ENCODE measurements at places on chromosomes 5 and 9.

DNA sequence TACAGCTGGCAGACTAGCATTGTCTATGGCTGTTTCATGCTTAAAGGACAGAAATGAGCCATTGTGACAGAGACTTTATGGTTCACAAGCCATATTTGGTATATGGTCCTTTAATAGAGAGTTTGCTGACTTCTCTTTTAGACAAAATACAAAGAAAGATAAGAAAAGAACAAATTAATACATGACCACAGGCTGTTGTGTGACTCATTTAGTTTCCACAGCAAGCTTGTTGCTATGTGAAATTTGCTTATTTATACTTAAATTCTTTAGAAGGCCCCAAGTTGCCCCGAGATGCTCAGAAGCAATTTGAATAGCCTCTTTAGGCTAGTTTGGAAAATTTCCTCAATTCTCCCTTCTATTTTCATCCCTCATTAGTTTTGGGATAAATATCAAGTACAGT is 315.3 kb upstream of the RPS23 start:
- no peak for DNase-seq

GRCh38 chr5:58987193-58987592 is 404.3 kb downstream of the RAB3C start:
- no peak for DNase-seq

- DNase-seq: no peak
Observed at GRCh38 chr9:13726746-13727145, 447.3 kb upstream of the MPDZ start.

GRCh38 chr9:76369583-76369982 is 24.6 kb downstream of the RFK start:
- DNase-seq: no peak

DNA sequence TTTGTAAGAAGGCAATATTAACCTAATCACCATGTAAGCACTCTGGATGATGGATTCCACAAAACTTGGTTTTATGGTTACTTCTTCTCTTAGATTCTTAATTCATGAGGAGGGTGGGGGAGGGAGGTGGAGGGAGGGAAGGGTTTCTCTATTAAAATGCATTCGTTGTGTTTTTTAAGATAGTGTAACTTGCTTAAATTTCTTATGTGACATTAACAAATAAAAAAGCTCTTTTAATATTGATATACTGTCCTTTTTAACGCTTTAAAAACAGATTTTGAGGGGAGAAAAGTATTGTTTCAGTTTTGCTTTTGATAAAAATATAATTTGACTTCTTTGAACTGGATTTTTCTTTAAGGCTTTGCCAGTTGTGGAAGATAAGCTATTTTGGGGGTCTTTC is 59.8 kb downstream of the LMNB1 start:
- no peak for DNase-seq

- no peak for DNase-seq
Observed at GRCh38 chr9:95771556-95772246, 103.8 kb upstream of the ERCC6L2 start.

DNA sequence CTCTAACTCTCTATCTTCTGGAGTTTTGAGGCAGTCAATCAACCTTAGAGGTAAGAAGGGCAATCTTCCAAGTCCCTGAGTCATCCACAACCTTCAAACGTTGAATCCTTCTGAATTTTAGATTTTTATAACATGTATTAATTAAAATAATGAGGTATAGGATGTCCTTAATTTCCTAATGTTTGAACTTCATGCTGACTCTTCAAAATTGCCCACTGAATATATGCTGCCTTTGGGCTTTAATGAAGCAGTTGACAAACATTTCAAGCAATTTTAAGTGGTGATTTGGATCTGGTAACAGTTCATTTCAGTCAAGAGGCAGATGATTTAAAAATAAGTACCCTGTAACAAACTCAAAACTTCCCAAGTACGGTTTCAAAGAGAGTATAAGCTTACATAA is 26.0 kb downstream of the ERP44 start:
- no peak for DNase-seq

GRCh38 chr5:79420248-79420647 is 93.7 kb downstream of the HOMER1 start:
- no peak for DNase-seq

DNA sequence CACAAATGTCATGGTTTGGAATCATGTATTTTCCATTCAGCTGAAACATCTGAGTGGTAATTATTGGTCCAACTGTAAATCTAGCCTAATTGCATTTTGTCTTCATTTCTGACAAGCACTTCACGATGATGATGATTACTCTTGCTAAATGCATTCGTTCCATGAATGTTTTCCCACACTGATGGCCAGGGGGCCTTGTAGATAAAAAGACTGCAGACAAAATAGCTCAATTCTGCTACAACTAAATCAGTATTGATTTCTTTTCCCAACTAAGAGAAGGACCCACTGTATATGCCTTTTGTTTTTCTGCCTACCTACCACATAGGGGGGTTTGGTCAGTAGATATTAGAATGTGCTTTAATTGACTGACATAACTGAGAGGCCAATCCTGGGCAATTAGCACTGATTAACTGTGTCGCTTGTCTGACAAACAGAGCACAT is 1351.3 kb upstream of the NUDT12 start:
- no peak for DNase-seq

GRCh38 chr5:66570201-66570600 is 26.0 kb upstream of the MAST4 start:
- no peak for DNase-seq

DNA sequence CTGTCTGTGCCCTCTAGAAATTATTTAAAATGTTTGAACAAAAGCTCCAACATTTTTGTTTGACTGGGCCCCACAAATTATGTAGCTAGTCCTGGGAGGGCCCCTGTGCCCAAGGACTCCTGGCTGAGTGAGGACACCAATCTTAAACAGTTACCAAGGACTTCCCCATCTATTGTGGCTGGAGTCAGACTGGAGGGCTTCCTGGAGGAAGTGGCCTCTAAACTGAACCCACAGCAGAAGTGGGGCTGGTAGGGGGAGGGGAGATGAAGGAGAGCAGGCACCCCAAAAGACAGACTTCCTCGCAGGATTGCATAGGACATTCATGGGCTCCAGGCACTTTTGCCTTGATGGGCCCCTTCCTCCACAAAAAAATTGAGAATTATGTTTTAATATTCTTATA is 8.1 kb downstream of the ADAMTS13 start:
- DNase-seq: no peak

DNA sequence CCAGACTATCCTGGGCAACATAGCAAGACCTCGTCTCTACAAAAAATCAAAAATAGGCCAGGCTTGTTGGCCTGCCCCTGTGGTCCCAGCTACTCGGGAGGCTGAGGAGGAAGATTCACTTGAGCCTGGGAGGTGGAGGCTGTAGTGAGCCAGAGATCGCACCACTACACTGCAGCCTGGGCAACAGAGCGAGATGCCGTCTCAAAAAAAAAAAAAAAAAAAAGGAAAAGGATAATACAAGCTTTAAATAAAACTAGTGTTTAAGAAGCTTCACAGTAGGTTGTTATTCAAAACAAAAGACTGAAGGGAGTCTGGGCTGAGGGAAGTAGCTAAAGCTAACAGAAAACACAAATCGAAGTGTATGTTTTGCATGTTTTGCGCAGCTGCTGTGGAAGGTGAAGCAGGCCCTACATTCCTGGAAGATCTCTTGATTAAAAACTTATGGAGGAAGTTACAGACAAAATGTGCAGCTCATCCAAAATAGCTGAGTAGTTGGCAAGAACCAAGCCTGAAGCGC is 581 bp upstream of the C9orf40 start:
- DNase-seq: no peak

DNA sequence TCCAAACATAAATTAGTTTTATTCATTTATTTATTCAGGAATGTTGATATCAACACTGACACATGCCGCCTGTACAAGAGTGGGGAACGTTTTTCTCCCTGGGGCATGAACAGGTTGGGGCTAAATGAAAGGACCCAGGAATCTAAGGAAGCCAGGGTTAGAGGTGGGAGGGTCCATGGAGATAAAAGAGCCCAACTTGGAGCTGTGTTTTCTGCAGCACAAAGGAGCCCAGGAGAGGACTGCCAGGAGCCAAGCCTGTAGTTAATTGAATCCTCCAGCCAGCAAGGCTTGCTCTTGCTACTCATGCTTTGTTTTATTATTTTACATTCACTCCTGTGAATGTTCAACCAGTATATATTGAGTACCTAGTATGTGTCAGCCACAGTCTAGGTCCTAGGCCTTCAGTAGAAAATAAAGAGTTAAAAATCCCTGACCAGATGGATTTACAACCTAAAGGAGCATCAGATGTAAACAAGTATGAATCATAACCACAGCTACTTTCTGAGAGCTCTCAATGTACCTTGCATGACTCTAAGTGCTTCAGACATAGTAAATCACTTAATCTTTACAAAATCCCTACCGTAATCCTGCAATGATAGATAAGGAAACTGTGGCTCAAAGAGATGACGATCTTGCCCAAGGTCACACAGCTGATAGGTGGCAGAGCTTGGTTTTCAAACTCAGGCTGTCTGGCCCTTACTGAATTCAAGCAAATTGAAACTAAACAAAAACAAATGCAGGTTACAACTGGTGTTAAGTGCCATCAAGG is 69.8 kb downstream of the ASTN2 start:
- no peak for DNase-seq

GRCh38 chr5:138461343-138462125 is 3.7 kb upstream of the EGR1 start:
- DNase-seq: no peak

All from Right ventricle myocardium inferior (tissue), 1 donor.